Left lobe of liver (tissue), 2 donors: ENCODE measurements at places on chromosomes 4 and X.
A peak's percentile ranks its signal among the peaks of the same experiment; 100 is the strongest.

DNA sequence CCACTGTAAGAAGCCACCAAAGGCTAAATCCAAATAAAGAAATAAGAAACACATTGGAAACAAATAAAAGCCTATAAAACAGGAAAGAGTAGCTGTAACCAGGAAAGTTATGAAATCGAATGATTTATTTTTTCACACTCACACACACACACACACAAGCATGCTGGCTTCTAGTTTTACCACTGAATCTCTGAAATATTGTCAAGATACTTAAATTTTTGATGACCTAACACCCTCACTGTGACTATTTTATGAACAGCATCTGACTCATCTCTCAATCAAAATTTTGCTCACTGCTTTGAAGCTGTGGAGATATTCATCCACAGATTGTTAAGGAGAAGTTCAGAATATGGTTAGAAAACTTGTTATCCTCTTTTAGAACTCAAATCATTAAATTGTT lies 13.9 kb upstream of the GABRB1 start:
- DNase-seq, result no peak

GRCh38 chr4:7799736-7800135 lies 139.9 kb downstream of the AFAP1 start:
- no peak for DNase-seq

- DNase-seq, result no peak
Measured at GRCh38 chrX:10714531-10714930, 94.1 kb upstream of the MID1 start.

GRCh38 chrX:119469313-119469635 lies 1.0 kb downstream of the SLC25A5 start:
- no peak for DNase-seq

DNA sequence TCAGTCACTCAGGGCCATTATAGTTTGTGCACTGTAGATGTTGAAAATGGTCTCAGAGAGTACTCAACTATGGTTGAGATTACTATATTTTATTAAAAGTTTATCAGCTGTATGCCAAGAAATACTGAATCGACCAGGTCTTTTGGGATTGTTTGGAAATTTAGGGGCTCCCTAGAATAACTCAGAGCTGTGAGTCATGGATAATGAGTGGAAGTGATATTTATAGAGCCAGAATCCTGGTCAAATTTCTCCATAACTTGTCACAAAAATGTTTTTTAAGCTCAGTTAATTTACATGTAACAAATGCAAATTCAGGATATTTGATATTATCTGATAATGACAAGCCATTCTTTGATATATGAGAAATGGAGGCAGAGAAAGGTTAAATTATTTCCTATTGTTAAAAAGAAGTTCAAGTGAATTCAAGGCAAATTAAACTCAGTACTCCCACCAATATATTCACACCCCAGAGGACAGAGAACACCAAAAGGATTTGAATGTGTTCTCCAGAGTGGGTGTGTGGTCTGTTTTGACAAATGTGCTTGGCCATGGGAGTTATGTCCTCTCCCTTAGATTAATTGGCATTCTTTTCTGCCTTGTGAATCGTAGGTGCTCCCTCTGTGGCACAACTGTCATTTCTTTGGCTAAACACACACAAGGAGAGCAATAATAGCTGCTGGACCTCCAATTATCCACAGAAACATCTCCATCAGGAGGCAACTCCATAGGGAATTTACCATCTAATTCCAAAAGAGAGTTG lies 37.7 kb downstream of the ARHGAP24 start:
- DNase-seq, result no peak

DNA sequence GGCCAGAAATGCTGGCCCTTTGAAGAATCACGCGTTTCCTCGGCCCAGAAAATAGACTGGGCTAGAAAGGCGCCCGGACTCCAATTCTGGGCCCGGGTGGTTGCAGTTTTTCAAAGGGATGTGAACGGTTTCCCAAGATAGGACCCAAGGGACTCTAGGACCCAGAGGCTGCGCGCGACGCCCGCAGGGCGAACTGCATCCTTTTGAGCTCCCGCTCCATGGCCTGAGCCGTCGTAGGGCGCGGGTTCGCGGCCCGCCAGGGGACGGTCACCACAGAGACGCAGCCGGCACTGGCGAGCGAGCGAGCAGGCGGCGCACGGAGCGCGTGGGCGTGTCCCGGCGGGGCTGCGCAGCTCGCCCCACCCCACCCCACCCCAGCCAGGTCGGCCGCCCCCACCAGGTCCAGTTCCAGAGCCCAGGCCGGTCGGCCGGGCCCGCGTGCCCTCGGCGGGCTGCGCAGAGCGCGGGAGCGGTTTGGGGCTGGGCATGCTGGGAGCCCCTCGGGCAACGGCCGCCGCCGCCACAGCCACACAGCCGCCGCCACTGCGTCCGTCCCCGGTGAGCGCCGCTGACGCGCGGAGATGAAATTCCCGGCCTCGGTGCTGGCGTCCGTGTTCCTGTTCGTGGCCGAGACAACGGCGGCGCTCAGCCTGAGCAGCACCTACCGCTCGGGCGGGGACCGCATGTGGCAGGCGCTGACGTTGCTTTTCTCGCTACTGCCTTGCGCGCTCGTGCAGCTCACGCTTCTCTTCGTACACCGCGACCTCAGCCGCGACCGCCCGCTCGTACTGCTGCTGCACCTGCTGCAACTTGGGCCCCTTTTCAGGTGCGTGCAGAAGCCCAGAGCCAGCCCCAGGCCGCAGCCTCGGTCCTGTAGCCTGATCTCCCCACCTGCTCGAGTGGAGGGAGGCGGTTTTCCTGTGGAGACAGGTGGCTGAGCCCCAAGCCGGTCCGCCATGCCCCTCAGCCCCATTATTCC lies at the start of gene XK:
Gene XK, plus strand, starts transcription at position 411 of the 979 bp plus-strand sequence. Its CDS starts 171 bp downstream, at position 582.
- peak; percentile 54 for DNase-seq

- DNase-seq, result no peak
Measured at GRCh38 chr4:126778348-126778747, 854.4 kb upstream of the INTU start.

GRCh38 chrX:150363561-150364346 lies 637 bp downstream of the MAMLD1 start:
- DNase-seq, result peak; percentile 47

DNA sequence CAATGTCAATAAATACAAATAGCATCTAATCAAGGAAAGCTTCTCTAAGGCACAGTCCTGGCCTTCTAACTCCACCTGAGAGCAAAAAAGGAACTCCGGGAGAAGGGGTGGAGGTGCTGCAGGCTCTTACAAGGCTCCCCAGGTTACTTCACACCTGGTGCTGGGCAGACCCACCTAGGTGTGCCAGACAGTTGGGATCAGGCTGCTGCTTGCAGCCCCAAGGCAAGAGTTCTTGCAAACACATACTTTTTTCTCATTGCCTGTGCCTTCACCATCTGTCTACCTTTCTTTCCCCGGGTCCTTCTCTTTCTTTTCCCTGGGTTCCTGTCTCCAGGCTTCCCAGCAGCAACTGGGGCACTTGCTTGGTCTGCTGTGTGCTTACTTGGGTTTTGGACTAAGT lies 81.4 kb upstream of the STIM2 start:
- DNase-seq, result no peak

GRCh38 chr4:174999407-174999806 lies 81.2 kb downstream of the ADAM29 start:
- DNase-seq, result no peak

- no peak for DNase-seq
Measured at GRCh38 chr4:141933978-141934377, 297.6 kb downstream of the IL15 start.

GRCh38 chrX:136910565-136911035 lies 30.1 kb upstream of the RBMX start:
- no peak for DNase-seq

- no peak for DNase-seq
Measured at GRCh38 chr4:36053930-36054329, 190.4 kb downstream of the ARAP2 start.

DNA sequence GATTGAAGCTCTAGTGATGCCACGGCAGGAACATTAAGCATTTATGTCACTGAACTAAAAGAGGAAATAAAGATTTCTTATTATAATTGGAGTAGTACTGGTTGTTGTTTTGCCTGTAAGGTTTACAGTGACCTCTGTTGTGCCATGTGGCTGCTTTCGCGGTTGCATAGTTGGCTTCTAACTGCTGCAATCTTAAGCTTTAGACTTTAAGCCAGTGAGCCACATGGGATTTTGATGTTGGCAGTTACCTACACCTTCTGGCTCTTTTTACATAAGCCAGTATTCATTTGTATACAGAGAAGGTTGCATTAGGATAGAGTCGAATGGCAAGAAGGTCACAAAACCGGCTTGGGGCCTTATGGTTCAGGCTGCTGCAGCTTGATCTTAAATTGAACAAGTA lies 1311.6 kb downstream of the RAPGEF2 start:
- DNase-seq, result no peak

DNA sequence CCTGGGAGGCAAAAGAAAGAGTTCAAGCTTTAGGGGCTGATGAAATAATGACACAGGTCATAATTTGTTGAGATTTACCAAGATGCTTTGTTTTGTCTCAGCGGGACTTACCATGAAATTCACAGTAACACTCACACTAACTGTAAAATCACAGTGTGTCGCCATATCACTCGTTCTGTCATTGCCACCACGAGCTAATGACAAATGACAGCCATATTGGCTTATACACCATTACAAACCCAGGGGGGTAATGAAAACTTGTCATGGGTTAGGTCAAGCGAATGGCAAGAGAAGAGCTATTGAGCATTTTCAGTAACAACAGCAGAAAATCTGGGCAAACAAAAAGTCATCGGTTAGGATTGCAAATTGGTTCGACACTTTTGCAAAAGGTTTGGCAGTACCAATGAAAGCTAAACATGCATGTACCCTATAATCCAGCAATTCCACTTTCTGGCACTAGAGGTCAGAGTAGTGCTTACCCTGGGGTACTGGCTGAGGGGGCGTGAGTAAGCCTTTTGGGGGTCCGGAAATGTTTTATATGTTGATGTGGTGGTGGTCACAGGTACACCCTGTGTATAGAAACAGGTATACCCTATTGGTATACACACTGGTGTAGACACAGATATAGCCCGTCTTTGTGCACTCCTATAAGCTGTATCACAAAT lies 83.9 kb upstream of the RAI2 start:
- DNase-seq, result no peak

- peak; percentile 33 for DNase-seq
Measured at GRCh38 chr4:7427831-7428260, 6.9 kb downstream of the PSAPL1 start.

DNA sequence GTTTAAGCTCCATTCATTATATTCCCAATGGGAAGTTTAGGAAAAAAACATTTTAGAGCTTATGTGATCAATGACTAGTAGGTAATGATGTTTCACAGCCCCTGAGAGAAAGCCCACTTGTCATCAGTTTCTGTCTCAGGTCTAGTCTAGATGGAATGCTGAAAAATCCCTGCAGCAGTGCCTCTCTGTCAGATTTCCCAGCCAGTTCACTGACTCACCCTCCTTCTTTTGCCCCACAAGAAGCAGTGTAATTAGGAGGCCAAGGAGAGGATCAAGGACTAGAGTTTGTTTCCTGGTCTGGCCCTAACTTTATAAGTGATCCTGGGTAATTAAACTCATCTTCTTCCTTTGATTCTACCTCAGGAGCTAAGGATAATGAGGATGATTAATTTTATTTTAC lies 118.7 kb upstream of the ANXA3 start:
- DNase-seq, result no peak

- no peak for DNase-seq
Measured at GRCh38 chrX:66632473-66632872, 6.4 kb downstream of the EDA2R start.

GRCh38 chr4:39528061-39528465 lies 824 bp upstream of the UGDH start:
- no peak for DNase-seq

- DNase-seq, result no peak
Measured at GRCh38 chr4:145679520-145679919, 426 bp upstream of the C4orf51 start.

GRCh38 chr4:117068120-117068519 lies 17.3 kb downstream of the TRAM1L1 start:
- no peak for DNase-seq

GRCh38 chr4:69095301-69095731 lies 958 bp upstream of the UGT2B7 start:
- no peak for DNase-seq

- no peak for DNase-seq
Measured at GRCh38 chrX:55624403-55624802, 1.2 kb downstream of the FOXR2 start.
